ENCODE measurements at places on chromosomes 2 and 18. TPM values are rescaled to one million over a fixed set of nuclear protein-coding genes. Genes with fewer than 3 reads are reported as not detected.

The UBE2E3 gene
- total RNA-seq, result 56.7 TPM

The STPG4 gene
- total RNA-seq, result not detected

The RAB6C gene
- total RNA-seq, result 0.20 TPM

The UGT1A10 gene
- not detected for total RNA-seq

The ZNF396 gene
- total RNA-seq, result 1.1 TPM

The STRADB gene
- 61.0 TPM for total RNA-seq

The RDH14 gene
- 51.2 TPM for total RNA-seq

The OTOF gene
- not detected for total RNA-seq

The DTNA gene
- total RNA-seq, result 161 TPM

The ST8SIA3 gene
- total RNA-seq, result not detected

The REG3A gene
- total RNA-seq, result not detected

The RAX gene
- not detected for total RNA-seq

The PASK gene
- total RNA-seq, result 4.5 TPM

The RESP18 gene
- not detected for total RNA-seq

The PIKFYVE gene
- total RNA-seq, result 21.4 TPM

The CHRNG gene
- total RNA-seq, result not detected

The GAL3ST2 gene
- total RNA-seq, result not detected

The ARMC9 gene
- total RNA-seq, result 2.0 TPM

The TANK gene
- total RNA-seq, result 32.8 TPM

The LRRTM1 gene
- 0.37 TPM for total RNA-seq

The NYAP2 gene
- not detected for total RNA-seq

The ASPRV1 gene
- 0.36 TPM for total RNA-seq

The PRLH gene
- total RNA-seq, result not detected

The IL36A gene
- total RNA-seq, result not detected

The CD28 gene
- total RNA-seq, result 0.47 TPM

The TMEFF2 gene
- total RNA-seq, result 0.41 TPM

The STARD6 gene
- total RNA-seq, result not detected

The CFAP65 gene
- not detected for total RNA-seq

The FAM98A gene
- total RNA-seq, result 69.0 TPM

The RBM43 gene
- total RNA-seq, result 0.96 TPM

The UGT1A5 gene
- total RNA-seq, result not detected

The TRIM43 gene
- not detected for total RNA-seq

The CXCR2 gene
- total RNA-seq, result 0.94 TPM

The CACNB4 gene
- 0.22 TPM for total RNA-seq

The SRD5A2 gene
- not detected for total RNA-seq

The DTNB gene
- total RNA-seq, result 7.1 TPM

The SLC8A1 gene
- total RNA-seq, result 1,045 TPM

The GREB1 gene
- 15.6 TPM for total RNA-seq

The TXNDC2 gene
- not detected for total RNA-seq

The SH3RF3 gene
- total RNA-seq, result 11.5 TPM

The CNTNAP5 gene
- not detected for total RNA-seq

The LYG2 gene
- total RNA-seq, result not detected

The SERPINB10 gene
- not detected for total RNA-seq

The PEX13 gene
- total RNA-seq, result 23.7 TPM

The TRIM54 gene
- 236 TPM for total RNA-seq

The POU3F3 gene
- 0.61 TPM for total RNA-seq

All from heart right ventricle (tissue), 16 donors.